ENCODE measurements at places on chromosomes 3 and 15.

GRCh38 chr15:57552678-57553334 is 38.9 kb upstream of the MYZAP start:
- DNase-seq: no peak

- DNase-seq: no peak
Measured at GRCh38 chr3:151584566-151584965, 123.7 kb upstream of the IGSF10 start.

- no peak for DNase-seq
Measured at GRCh38 chr3:141933421-141934300, 57.2 kb downstream of the ATP1B3 start.

DNA sequence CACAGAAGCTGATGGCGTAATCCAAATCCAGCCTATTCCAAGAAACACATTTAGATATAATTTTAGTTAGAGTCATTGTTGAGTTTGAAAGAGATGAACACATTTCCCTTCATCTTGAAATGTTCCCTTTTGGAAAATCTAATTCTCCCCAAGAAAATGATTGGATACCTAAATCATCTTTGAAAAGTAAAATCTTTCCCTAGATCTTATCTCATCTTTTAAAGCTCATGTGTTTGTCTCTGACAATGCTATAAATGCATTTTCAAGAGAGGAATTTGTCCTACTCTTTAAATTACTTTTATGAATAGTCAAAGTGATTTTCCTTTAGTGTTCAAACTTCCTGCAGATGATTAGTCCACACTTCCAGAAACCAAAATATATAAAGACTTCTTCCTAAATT is 82.6 kb upstream of the CNTN6 start:
- DNase-seq: no peak

DNA sequence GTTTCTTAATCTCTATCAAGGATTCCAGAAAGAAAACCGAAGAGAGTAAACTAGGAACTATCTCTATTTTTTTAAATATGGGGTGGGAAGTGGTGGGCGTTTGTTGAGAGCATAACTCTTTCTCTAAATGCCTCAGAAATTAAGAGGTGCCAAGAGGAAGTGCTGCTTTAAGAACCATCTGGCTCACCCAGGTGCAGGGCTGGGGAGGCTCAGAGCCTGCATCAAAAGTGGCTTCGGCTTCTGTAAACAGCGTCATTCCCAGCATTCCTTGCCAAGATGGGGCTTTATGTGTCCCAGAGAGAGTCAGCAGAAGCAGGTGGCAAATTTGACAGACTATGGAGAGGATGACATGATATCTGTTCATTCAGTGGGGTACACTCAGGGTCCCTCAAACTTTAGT is 123.3 kb upstream of the BFSP2 start:
- no peak for DNase-seq

DNA sequence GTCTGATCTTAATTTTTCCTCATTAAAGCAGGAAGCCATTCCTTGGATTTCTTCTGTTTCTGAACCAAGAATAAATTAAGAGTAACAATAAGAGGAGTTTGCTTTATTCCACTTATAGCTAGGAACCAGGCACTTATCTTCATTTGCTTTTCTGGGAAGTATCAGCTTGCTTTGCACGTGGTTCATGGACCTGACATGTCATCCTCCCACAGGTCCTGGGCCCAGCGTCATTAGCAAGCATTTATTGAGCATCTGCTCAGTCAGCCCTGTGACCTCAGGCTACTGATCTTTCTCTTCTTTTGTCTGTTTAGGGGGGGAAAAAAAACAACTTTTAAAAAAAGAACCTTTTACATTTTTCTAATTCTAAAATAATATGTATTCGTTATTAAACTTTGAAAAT is 34.7 kb upstream of the CRTC3 start:
- DNase-seq: no peak

- no peak for DNase-seq
Measured at GRCh38 chr3:154480033-154480432, 50.0 kb upstream of the GPR149 start.

- no peak for DNase-seq
Measured at GRCh38 chr3:67228136-67228535, 230.0 kb downstream of the KBTBD8 start.

DNA sequence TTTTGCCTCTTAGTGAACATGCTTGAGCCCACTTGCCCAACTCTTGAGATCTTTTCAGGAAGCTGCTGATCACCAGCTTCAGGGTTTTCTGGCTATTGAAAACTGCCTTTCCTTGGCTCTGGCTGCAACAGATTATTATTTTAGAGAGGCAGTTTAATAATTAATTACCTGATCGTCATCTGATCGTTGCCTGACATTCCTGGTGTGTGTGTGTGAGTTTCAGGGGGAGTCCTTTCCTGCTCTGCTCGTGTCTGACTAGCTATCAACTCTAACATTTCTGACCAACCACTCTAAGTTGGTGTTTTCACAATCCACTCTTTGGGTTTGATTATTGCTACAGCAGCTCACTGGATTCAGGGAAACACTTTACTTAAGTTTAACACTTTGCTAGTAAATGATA is 84.3 kb upstream of the SPATA16 start:
- DNase-seq: no peak

- DNase-seq: no peak
Measured at GRCh38 chr3:12198301-12198700, 39.6 kb upstream of the TIMP4 start.

DNA sequence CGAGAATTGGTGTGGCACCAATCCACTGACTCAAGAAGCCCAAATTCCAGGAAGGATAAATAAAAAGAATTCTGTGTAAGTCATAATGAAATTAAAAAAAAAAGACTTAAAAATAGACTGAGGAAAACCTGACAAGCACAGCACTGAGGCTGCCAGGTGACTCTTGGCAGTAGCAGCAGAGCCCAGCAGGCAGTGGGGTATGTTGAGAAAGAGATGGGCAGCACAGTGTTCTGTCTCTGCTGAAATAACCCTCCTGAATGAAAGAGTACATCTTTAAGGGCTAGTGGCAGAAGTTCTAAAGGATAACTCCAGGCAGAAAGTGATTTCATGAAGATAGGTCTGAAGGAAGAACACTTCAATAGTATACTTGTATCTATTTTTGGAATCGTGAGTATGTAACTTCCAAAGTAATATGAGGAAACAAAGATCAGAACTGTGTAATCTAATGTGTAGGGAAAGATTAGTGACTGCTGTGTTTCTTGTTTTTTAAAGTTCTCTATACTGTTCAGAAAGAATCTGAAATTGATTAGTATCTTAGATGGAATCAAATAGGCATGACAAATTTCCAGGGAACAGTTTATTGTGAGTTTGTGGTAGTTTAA is 75.9 kb downstream of the RAB7A start:
- no peak for DNase-seq

DNA sequence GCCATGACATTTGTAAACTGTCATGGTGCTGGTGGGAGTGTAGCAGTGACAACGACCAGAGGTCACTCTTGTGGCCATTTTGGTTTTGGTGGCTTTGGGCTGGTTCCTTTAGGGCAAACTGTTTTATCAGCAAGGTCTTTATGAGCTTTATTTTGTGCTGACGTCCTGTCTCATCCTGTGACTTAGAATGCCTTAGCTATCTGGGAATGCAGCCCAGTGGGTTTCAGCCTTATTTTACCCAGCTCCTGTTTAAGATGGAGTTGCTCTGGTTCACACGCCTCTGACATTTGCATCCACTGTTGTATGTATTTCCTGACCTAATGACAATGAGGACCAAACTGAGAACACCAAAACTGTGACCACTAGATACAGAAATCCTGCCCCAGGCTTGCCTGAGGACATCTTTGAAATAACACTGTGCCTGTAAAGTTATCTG is 37.6 kb downstream of the RAB8B start:
- no peak for DNase-seq

- peak; percentile 78 for DNase-seq
Measured at GRCh38 chr3:32105291-32106131, 909 bp upstream of the GPD1L start.

GRCh38 chr3:28777806-28778475 is 429.3 kb upstream of the AZI2 start:
- DNase-seq: no peak

- peak; percentile 43 for DNase-seq
Measured at GRCh38 chr15:57345584-57345983, 30.7 kb upstream of the CGNL1 start.

Data from T47D (cell line).